ENCODE measurements at places on chromosomes 12 and 14.

DNA sequence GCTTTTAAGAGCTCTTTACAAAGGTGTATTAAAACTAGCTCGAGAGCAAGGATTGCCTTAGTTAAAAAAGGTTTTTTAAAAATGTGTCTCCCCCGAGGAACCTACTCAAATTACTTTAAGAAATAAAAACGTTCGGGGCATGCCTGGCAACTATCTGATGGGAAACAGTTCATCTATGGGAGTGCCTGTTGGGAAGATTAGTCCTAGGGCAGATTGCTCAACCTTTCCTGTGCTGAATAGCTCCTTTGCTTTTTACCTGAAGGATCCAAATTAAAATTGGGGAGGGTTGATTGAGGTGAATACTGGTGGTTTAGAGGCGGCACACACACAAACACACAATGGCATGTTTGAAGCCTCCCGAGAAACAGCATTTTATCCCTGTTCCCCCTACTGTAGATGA is 541.4 kb upstream of the ATP2B1 start:
- no peak for DNase-seq

GRCh38 chr12:47350062-47350408 is 270.3 kb upstream of the AMIGO2 start:
- no peak for DNase-seq

- no peak for DNase-seq
Observed at GRCh38 chr12:50569876-50570275, 65.1 kb downstream of the DIP2B start.

DNA sequence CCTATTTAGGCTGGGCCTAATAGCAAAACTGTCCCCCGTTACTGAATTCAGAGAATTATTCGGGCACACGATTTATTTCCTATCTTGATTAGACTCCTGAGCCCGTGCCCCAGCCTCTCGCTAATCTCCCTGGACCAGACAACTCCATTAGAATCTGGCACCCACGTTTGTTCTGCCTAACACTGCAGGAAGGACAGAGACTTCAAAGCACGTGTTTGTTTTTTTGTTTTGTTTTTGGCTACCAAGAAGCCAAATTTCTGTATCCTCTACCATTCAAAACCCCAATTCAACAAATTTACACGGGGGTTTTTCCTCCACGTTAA is 4.8 kb downstream of the USP44 start:
- DNase-seq = no peak

- DNase-seq = no peak
Observed at GRCh38 chr12:68428211-68428610, 96.0 kb upstream of the MDM1 start.

GRCh38 chr12:106046301-106046846 is 92.4 kb downstream of the NUAK1 start:
- no peak for DNase-seq

DNA sequence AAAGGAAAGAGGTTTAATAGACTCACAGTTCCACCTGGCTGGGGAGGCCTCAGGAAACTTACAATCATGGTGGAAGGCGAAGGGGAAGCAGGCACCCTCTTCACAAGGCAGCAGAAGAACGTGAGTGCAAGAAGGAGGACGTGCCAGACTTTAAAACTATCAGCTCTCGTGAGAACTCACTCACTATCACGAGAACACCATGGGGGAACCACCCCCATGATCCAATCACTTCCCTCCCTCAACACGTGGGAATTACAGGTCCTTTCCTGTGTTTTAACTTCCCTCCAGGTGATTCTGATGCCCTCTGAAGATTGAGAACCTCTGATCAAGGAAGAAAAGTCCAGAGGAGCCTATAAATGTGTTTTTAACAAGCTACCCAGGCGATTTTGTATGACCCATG is 358.7 kb downstream of the MED13L start:
- DNase-seq = no peak

DNA sequence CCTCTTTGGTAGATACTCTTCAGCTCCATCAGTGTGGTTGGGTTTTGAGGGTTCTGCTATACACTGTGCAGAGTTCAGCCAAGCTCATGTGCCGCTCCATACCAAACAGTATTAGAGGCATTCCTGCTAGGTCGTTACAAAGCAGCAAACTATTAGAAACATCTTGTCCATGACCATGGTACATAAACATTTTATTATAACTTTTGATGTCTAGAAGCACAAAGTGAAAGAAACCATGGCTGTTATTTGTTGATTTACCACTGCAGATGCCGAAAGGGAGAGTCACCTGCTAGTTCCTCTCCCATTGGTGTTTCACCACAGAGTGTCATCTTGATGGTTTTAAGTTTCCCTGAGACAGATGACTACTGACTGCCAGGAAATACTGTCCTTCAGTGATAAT is 242.0 kb downstream of the ADAMTS20 start:
- DNase-seq = no peak

DNA sequence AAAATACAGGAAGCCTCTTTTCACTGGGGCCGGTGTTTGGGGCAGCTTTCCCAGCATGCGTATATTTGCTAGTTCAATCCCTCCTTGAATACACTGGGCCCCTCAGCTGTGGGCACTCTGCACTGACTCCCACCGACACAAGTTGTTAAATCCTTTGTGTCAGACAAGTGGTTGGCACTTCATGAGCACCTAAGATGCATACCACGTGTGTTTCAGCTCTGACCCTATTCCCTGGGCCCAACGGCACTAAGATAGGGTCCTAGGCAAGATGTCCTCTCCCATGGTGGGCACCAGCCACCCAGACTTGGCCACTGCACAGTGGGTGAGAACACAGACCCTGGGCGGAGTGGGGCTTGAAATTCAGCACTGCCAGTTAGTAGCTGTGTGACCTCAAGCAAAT is 173.8 kb downstream of the BCL11B start:
- no peak for DNase-seq

DNA sequence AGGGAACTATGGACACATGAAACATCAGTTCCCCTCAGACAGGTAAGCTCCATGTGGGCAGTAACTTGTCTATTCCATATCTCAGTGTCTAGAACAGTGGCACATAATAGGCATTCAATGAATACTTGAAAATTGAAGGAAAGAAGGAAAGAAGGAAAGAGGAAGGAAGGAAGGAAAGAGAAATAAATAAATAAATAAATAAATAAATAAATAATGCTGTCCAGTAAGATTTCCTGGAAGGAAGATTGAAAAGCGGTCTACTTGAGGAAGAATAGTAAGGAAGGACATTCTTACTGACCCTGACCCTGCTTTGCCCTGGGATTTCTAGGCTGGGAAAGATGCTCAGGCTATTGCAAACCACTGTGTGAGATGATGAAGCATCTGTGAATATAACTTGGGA is 91.5 kb downstream of the PTPRR start:
- no peak for DNase-seq

DNA sequence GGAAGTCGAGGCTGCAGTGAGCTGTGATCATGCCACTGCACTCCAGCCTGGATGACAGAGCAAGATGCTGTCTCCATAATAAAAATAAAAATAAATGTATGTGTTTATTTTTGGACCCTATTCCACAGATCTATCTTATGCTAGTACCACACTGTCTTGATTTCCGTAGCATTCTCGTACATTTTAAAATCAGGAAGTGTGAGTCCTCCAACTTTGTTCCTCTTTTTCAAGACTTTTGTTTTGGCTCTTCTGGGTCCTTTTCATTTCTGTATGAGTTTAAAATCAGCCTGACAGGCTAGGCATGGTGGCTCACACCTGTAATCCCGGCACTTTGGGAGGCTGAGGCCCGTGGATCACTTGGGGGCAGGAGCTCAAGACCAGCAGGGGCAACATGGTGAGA is 25.8 kb downstream of the DAO start:
- no peak for DNase-seq

DNA sequence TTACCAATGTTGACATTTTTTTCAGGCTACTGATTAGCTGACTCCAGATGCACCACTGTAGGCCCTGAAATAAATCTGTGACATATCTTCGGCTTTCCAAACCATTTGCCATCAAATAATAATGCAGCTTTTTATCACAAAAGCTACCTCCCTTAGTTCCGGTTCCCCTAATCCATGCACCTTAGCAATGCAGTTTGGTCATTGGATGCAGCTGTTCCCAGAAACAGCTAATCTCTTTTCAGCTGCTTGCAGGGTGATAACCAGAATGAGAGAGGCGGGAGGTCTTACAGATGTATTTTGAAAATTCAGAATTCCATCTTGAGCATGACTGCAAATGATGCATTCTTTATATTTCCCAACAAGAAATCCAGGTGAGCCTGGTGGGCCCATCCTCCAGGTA is 646.2 kb downstream of the SOX5 start:
- no peak for DNase-seq

DNA sequence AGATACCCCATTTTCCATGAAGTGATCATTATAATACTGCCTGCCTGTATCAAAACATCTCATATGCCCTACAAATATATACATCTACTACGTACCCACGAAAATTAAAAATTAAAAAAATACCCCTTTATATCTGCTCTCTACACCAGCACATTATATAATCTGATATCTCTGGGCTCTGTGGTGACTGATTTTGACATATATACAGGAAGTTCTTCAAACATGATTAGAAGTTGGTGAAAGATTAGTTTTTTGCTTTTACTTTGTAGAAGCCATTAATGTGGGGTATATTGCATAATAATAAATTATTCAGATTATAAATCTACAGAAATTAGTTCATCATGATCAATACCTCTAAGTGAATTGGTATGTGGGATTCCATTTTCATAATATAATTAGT is 126.7 kb upstream of the MDM1 start:
- no peak for DNase-seq

GRCh38 chr14:28666961-28667360 is 99.6 kb upstream of the FOXG1 start:
- DNase-seq = no peak

Data from nephron progenitor cell (in vitro differentiated cells).